ENCODE measurements at places on chromosomes 2 and 18.

- DNase-seq = no peak
Measured at GRCh38 chr18:56872140-56872539, 221.0 kb downstream of the WDR7 start.

- no peak for DNase-seq
Measured at GRCh38 chr2:79935771-79936657, 368.5 kb downstream of the LRRTM1 start.

- DNase-seq = no peak
Measured at GRCh38 chr2:95122197-95122551, 566 bp upstream of the MRPS5 start.

- no peak for DNase-seq
Measured at GRCh38 chr2:172549131-172549530, 6.8 kb upstream of the PDK1 start.

DNA sequence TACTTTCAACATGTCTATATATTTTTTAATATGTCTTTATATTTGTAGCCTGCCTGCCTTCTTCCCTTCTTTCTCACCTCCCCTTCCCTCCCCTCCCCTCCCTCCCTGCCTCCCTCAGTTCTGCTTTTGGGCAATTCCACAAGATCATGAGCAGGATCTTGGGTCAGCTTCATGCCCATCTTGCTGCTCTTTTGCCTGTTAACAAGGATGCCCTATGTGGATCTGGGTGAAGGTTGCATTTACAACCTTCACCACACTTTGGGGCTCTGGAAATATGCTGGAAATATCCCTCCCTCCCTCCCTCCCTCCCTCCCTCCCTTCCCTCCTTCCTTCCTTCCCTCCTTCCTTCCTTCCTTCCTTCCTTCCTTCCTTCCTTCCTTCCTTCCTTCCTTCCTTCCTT lies 334.1 kb upstream of the FAM98A start:
- no peak for DNase-seq

DNA sequence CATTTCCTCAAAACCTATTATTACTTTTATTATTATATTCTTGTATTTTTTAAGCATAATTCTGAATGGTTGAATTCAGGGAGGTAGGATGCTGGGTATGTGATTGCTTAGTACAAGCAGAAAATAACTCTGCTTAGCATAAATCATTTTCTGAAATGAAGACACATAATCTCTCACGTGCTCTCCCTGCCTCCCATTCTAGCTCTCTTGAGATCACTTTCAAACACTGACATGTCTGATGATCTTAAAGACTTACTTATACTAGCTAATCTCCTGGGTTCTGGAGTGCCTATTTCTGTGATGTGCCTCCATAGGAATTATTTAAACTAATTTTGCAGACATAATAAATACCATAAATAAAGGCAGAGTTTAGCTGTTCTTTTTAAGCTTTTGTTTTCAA lies 1136.0 kb downstream of the SUCLG1 start:
- no peak for DNase-seq

DNA sequence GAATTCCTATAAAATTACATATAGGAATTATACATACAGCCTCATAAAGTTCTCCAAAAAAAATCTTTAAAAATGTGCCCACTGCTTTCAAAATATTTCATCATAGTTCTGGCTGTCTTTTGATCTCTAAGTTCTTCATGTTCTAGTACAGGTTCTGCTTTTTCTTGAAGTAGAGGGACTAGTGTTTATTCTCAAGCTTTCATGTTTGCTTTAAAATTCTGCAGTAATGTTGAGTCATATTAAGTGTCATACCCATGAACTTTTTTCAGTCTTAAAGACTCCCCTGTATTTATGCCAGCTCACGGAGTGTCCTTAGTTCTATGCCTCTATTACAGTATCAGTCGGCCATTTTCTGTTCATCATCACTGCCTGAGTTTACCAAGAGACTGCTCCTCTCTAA lies 54.8 kb upstream of the CCDC141 start:
- DNase-seq = no peak

GRCh38 chr18:76259711-76260110 lies 235.3 kb downstream of the ZNF516 start:
- no peak for DNase-seq

DNA sequence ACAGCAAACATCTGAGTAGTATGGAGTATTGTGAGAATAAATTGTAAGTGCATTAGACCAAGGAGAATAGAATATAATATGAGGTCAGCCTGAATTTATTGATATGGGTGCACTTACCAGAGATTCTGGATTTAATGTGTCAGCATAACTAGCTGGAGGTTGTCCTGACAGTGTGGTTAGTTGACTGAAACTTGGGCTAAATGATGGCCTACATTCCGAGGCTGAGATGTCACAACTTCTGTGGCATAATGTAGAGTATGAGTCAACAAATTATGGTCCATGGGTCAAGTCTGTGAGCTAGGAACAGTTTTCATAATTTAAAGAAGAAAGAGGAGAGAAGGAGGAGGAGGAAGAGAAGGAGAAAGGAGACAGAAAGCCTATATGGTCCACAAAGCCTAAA lies 127.6 kb downstream of the QPCT start:
- no peak for DNase-seq

- no peak for DNase-seq
Measured at GRCh38 chr2:240135706-240136012, 446 bp downstream of the COPS9 start.

GRCh38 chr2:23385351-23385747 lies 370 bp downstream of the KLHL29 start:
- no peak for DNase-seq

Data from activated T-helper 1 cell treated with anti-CD3 and anti-CD28 coated beads, Interleukin-2, amount 50 U/mL, for 16 hours (primary cell).